ENCODE measurements at places on chromosomes 3 and 15. TPM values are rescaled to one million over a fixed set of nuclear protein-coding genes. Genes with fewer than 3 reads are reported as not detected.

VEPH1 gene
- total RNA-seq: 86.8 TPM

RYR3 gene
- total RNA-seq: 0.47 TPM

PLCL2 gene
- 10.1 TPM for total RNA-seq

MASP1 gene
- 0.42 TPM for total RNA-seq

TMEM158 gene
- 3.7 TPM for total RNA-seq

SLC9A9 gene
- 17.9 TPM for total RNA-seq

PARP15 gene
- 3.1 TPM for total RNA-seq

MME gene
- 9.1 TPM for total RNA-seq

SLC28A1 gene
- total RNA-seq: not detected

TNNC1 gene
- total RNA-seq: 117 TPM

ARHGEF26 gene
- 27.7 TPM for total RNA-seq

GOLGA6L7 gene
- not detected for total RNA-seq

STRA6 gene
- 0.38 TPM for total RNA-seq

ATP10A gene
- 25.4 TPM for total RNA-seq

SATB1 gene
- 25.1 TPM for total RNA-seq

WDR6 gene
- total RNA-seq: 156 TPM

TRH gene
- total RNA-seq: not detected

AQR gene
- total RNA-seq: 30.3 TPM

GOLGA8J gene
- total RNA-seq: 0.31 TPM

CCNL1 gene
- total RNA-seq: 82.6 TPM

DCBLD2 gene
- total RNA-seq: 57.1 TPM

UBA5 gene
- 34.1 TPM for total RNA-seq

LAMB2 gene
- total RNA-seq: 484 TPM

LRRC3B gene
- not detected for total RNA-seq

All from left lung (tissue), 14 donors.